ENCODE measurements at places on chromosomes 1 and 21. TPM values are rescaled to one million over a fixed set of nuclear protein-coding genes. Genes with fewer than 3 reads are reported as not detected.
A peak's percentile ranks its signal among the peaks of the same experiment; 100 is the strongest.

DNA sequence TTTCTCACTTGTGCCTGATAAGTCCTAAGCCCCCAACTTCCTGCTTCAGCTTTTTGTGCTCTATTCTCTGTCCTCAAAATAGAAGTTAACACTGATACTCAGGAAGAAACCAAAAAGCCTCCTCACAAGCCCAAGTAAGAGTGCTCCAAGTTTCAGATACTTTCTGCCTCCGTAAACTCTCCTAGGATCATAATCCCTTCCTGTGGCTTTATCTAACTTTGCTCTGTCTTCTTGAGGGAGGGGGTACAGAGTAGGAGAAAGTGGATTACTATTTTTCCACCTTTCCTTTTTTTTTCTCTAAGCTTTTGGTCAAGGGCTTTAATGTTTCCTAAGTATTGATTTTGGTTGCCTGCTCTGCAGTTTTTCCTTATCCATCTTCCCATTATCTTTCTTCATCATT lies 54.6 kb downstream of the DPH5 start:
- DNase-seq: no peak

GRCh38 chr1:234660536-234661316 lies 50.7 kb upstream of the IRF2BP2 start:
- no peak for DNase-seq

GRCh38 chr1:20721117-20722061 lies 3.6 kb upstream of the KIF17 start:
- DNase-seq: no peak

Gene HSD3B2
- not detected for total RNA-seq

- DNase-seq: no peak
These were observed 22.2 kb upstream of the SLC5A9 start for GRCh38 chr1:48200166-48200900.

Gene TPTE
- total RNA-seq: not detected

GRCh38 chr1:161473348-161473747 lies 31.9 kb upstream of the FCGR2A start:
- no peak for DNase-seq

DNA sequence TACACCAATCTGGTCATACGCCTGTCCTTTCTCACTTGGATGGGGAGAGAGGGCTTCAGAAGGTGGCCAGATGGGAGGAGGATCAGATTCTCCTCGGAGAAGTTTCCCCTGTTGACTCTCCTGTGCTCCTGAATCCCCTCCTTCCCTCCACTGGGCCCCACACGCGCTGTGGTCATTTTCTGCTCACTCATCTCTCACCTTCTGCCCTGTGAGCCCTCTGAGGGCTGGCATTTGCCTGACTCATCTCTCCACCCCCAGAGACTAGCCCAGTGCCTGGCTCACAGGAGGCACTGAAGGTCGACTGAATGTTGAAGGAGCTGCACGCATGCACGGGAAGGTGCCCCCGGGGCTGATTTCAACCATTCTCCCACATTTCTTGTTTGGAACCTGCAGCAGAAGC lies 14.2 kb downstream of the ABCA4 start:
- peak; percentile 36 for DNase-seq

DNA sequence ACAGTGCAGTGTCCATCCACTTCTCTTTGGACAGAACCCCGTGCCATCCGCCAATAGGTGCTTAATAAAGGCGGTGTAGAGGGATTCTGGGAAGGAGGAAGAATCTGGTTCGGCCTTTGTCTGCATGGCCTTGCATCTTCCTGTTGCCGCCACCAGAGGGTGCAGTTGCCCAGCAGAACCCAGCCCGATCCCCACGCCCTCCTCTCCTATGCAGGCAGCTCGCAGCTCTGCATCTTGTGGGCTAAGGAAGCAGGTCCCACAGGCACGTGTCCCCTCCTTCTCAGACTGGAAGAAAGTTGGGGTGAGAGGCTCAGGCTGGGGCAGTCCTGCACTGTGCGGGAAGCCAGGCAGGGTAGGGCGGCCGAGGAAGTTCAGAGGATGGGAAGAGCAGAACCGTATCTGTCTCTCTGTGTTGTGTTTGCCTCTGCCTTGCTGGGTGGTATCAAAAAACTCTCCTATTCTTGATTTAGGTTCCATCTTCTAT lies 20.8 kb downstream of the NAV1 start:
- peak; percentile 86 for DNase-seq

Gene SHE
- total RNA-seq: not detected

Gene OR10K2
- not detected for total RNA-seq

Gene TRABD2B
- not detected for total RNA-seq

DNA sequence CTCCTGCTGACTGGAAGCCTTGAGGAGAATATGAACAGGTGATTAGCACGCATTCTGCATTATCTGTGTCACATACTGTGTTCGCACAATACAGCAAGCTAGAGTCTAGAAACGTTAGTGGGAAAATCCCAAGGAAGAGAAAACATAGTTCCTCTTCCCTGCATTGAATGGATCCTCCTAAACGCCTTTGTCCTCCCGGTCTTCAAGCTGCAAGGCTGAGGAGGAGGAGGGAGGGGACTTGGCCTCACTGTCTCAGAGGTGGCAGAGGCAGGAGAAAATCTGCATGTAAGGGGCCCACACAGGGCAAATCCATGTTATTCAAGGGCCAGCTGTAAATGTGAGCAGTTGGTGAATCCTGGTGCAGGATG lies 34.4 kb downstream of the WNT9A start:
- no peak for DNase-seq

DNA sequence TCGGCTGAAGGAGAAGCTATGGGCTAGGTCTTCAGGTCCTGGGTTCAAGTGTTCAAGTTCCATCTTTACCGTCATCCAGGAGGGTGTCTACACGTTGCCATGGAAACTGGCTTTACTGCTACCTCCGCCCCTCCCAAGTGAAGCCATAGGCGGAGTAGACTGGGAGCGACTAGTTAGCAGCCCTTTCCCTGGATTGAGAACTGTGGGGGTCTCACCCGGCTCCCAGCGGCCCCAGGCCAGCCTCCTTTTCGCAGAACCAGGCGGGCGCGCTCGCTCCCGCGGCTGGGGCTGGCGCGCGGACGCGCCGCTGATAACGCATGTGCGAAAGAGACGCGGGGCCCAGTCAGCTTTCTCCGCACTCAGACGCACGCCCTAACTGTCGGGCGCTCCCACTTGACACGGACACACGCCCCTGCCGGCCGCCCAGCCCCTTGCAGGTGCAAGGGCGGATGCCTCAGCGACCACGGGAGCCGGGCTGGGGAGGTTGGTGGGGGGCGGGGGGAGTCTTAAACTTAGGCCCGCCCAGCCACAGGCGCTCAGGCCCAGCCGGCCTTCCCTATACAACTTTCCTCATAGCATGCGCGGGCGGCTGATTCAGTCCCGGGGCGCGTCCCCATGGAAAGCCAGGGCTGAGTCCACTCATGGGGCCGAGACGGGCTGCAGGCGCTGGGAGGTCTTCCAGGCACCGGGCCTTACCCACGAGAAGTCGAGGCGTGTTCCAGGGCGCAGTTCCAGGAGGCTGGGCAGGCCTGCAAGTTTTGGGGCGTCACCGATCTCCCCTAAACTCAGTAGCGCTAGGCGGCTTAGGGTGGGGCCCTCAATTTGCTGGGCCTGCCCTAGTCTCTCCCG lies 7.4 kb downstream of the EFNA4 start:
- peak; percentile 64 for DNase-seq

Gene KIF21B
- total RNA-seq: 0.36 TPM

Gene ZBTB37
- 9.7 TPM for total RNA-seq

GRCh38 chr1:183159960-183160359 lies 26.1 kb upstream of the LAMC2 start:
- DNase-seq: no peak

Gene FAM163A
- total RNA-seq: not detected

- peak; percentile 70 for DNase-seq
These were observed 84.6 kb upstream of the BMP8A start for GRCh38 chr1:39406533-39407450.

DNA sequence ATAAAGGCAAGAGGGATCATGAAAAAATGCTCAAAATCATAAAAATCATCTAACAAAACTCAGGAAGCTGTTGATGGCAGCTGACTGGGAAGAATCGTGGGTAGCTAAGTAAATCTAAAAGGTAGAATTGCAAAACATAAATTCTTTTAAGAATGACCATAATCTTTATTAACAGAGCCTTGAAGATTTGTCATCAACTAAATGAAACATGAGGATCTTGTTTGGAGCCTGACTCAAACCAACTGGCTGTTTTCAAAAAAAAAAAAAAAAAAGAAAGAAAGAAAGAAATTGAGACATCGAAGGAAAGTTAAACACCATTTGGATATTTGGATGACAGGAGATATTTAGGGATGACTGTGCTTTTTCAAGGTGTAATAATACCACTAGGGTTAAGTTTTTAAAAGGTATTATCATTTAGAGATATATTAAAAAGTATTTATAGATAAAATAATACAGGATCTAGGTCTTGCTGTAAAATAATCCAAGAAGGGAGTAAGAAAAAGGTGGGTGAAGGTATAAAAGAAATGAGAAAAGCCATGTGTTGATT lies 48.6 kb downstream of the CD34 start:
- peak; percentile 43 for DNase-seq

DNA sequence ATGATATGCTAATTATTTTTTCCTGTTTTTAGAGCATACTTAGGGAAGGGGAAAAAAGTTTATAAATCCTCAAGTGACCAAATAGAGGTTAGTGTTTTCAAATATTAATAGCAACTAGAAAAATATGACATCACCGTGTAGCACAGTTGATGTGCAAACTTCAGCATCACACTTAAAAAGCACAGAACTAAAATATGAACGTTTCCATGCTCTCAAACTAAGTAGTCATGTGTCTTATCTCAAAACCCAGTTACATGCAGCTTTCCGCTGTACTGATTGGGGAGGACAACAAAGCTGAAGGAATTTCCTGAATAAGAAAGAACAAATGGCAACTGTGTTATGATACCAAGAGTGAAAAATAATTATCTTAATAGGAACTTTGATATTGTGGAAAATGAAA lies 903.7 kb downstream of the ADGRL2 start:
- DNase-seq: no peak

Gene MMEL1
- under 0.01 TPM for total RNA-seq

Gene KLHDC8A
- not detected for total RNA-seq

DNA sequence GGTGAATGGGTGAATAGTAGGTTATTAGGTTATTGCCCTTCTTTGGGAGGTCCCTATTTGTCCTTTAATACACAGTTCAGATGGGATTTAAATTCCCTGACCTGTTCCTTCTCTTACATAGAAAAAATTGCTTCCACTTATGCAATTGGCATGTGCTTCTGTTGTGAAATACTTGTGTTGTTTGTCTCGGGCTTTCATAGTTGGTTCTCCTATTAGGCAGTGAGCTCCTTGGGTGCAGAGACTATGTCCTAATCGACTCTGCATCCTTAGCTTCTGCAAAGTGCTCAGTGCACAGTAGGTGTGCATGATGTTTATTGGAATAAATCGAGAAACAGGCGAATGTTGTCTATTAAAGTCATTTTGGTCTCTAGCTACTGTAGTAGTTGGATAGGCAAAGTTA lies 1.3 kb upstream of the PDE4B start:
- peak; percentile 41 for DNase-seq

Gene FAM3B
- not detected for total RNA-seq

GRCh38 chr1:181033799-181034451 lies at the start of gene MR1:
MR1 (plus strand) TSS chr1:181033983; CDS start chr1:181034008, 25 bp downstream.
- peak; percentile 83 for DNase-seq

- no peak for DNase-seq
These were observed 137.7 kb downstream of the RUNX1 start for GRCh38 chr21:34911360-34911759.

Gene CFAP107
- not detected for total RNA-seq

DNA sequence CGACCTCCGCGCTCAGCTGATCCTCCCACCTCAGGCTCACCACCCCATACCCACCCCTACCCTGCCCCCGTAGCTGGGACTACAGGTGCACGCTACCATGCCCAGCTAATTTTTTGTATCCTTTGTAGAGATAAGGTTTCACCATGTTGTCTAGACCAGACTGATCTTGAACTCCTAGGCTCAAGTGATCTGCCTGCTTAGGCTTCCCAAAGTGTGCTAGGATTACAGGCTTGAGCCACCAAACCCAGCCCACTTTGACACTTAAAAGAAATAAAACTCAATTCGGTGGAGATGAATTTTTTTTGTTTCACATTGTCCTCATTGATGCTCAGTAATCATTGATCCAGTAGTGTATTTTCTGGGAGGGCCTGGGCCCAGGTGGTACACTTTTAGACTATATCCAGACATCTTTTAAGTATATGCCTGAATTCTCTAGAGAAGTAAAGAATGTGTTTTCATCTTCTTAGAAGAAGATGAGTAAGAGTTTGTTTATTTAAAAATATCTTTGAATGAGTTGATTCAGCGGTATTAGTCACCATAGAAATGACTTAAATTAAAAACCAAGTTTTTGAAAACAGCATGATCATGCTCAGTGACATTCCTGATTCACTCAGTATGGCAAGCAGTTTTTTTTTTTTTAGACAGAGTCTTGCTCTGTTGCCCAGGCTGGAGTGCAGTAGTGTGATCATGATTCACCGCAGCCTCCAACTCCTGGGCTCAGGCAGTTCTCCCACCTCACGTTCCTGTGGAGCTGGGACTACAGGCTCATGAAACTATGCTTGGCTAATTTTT lies 57.8 kb downstream of the EPB41 start:
- peak; percentile 96 for DNase-seq

GRCh38 chr1:157193219-157193618 lies 55.0 kb upstream of the ETV3 start:
- no peak for DNase-seq

DNA sequence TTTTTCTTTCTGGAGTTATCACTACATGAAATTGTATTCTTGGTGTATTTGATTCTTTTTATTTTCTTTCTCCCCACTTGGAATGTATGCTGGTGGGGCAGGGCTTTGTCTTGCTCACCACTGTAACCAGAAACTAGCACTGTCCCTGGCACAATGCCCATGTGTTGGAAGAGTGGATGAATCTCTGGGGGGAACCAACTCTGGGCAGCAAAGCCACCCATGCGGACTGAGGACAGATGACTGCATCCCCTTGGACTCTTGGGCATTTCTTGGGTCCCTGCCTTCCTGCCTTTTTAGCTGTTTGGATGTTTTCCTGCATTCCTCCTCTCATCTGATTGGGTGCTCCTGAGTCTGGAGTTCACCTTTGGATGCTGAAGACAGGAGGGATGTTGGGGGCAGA lies 6.1 kb downstream of the CYP4B1 start:
- no peak for DNase-seq
